CD8-positive, alpha-beta memory T cell (primary cell): ENCODE measurements at places on chromosomes 12 and 14.

DNA sequence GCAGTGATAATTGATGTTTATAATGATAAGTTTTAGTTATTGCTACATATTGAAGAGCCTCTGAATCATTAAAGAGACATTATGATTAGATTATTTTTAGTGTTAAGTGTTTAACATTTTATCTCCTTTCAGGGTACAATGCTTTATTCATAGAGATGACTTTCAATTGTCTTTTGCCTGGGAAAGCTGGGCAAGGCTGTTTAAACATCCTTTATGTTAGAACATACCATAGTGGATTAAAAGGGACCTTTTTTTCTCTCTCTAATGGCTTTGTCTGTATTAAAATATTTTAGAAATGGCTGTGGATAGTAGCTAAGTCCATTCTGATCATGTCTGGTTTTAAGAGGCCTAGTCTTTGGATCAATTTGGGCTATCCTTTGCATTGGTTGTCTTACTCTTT is 427.5 kb upstream of the MIS18BP1 start:
- H3K4me3 ChIP-seq: no peak overlapping the region
- DNase-seq: no peak
- no peaks in the 10 kb centered on the region for H3K36me3 ChIP-seq
- no peak overlapping the region for H3K27ac ChIP-seq
- H3K4me1 ChIP-seq: no peaks in the 10 kb centered on the region

GRCh38 chr12:93297032-93297431 is 80.7 kb upstream of the NUDT4 start:
- no peak overlapping the region for H3K4me3 ChIP-seq
- H3K4me1 ChIP-seq: no peaks in the 10 kb centered on the region
- no peak overlapping the region for H3K27ac ChIP-seq
- no peak for DNase-seq
- H3K27me3 ChIP-seq: no peaks in the 10 kb centered on the region
- no peaks in the 10 kb centered on the region for H3K36me3 ChIP-seq

GRCh38 chr14:24889843-24890242 is 160.1 kb downstream of the STXBP6 start:
- H3K27ac ChIP-seq: no peak overlapping the region
- no peak overlapping the region for H3K4me3 ChIP-seq

DNA sequence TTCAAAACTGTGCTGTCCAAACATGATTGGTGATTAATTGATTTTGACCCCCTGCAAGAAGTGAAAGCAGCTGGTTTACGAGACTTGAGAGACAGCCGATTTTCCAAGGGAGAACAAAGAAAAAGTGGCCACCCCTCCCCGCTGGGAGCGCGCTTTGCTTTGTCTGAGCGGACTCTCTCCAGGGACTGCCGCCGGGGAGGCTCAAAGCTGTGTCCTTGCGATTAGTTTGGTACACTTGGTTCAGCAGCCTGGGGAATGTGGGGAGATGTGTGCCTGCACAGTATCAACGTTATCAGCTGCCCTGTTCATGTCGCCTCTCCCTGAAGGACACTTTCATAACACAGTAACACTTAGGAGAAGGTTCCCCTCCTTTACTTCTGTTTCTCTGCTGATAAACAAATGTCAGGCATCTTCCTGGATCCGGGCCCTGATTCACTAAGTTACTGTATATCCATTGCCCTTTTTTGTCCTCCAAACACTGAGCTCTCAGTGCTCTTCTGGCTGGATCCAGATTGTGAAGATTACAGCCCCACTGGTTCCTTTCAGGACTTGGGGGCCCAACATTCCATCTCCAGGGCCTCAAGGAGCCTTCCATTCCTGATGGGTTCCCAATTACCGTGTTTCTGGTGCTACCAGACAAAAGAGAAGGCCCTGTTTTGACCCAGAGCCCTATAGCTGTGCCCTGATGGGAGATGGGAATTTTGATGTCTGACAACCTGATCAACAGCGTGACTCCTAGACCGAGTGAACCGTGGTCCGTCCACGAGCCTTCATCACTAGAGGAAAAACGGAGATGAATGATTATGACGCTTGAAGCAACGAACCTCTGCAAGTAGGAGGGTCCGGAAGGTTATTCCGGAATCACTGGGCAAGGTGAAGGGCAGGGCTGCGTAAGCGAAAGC is 31.7 kb upstream of the TUBA1C start:
- DNase-seq: no peak
- peak overlapping the region; percentile 66 for H3K27ac ChIP-seq
- no peaks in the 10 kb centered on the region for H3K36me3 ChIP-seq
- H3K4me1 ChIP-seq: peaks cover 5% of the 10 kb centered on the region
- H3K4me3 ChIP-seq: no peak overlapping the region
- no peaks in the 10 kb centered on the region for H3K27me3 ChIP-seq

DNA sequence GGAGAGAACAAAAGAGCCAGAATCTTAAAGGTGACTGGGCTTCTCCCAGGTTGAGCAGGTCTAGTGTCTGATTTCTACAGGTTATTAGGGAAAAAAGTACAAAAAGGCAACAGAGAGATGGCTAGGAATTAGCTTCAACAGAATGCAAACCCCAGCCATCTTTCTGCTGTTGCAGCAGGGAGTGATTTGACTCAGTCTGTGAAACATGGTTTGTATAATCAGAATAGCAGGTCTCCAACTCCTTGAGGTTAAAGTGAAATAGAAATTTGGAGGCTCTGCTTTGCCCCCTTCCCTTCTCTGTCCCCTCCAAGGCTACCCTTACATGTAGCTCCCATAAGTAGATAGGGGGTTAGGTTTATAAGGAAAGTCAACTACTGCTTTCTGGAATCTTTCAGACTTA is 105.8 kb downstream of the AKAP6 start:
- H3K36me3 ChIP-seq: no peaks in the 10 kb centered on the region
- no peak overlapping the region for H3K4me3 ChIP-seq
- H3K27me3 ChIP-seq: no peaks in the 10 kb centered on the region
- no peaks in the 10 kb centered on the region for H3K4me1 ChIP-seq
- H3K27ac ChIP-seq: no peak overlapping the region
